H54 (cell line): ENCODE measurements at places on chromosomes 16 and 17.

GRCh38 chr17:70076189-70076588, 1.2 kb downstream of the KCNJ16 start:
- no peak for DNase-seq

DNA sequence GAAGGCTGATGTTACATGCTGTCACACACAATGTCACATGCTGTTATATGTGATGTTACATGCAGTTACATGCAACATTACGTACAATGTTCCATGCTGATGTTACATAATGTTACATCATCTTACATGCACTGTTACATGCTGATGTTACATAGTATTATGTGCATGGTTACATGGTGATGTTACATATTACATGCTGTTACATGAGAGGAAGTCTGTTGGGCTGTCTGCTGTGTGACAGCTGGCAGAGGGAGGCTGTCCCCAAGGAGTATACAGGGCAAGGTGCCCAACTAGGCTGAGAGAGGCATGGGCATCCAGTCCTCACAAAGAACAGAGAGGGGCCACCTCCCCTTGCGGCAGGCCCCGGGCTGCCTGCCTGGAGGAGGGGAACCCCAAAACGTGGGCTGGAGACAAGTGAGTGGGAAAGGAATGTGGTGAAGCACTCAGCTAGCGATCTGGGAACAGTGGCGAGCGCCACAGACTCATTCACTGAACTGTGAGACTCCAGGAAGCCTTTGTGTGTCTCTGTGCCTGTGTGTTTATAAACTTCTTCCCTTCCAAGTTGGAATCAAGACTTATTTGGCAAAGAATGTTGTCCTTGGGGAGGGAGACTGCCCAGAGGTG, 30.6 kb downstream of the TMEM92 start:
- DNase-seq: no peak

DNA sequence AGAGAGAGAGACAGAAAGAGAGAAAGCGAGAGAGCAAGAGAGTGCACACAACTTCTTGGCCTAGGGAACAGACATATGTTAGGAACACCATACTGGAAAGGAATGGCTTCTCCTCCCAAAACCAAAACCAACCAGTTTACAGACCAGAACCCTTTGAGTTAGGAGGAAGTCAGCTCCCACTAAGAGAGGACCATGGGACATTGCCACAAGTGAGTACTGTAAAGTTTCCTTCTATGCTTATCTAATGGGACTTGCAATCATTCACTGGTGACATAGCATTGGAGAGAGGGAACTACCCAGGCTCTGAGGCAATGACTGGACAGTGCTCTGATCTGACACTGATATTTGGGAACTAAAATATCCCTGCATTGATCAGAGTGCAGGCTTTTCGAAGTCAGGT, 32.4 kb downstream of the TBC1D3B start:
- no peak for DNase-seq

- no peak for DNase-seq
Measured at GRCh38 chr16:27677263-27677662, 127.3 kb downstream of the KATNIP start.

GRCh38 chr16:78106686-78107085, 7.2 kb downstream of the WWOX start:
- no peak for DNase-seq
